ENCODE measurements at places on chromosomes 7 and 10. TPM values are rescaled to one million over a fixed set of nuclear protein-coding genes. Genes with fewer than 3 reads are reported as not detected.

The TAS2R4 gene
- 5.4 TPM for total RNA-seq

The FFAR4 gene
- total RNA-seq: not detected

The DNAJC1 gene
- 15.0 TPM for total RNA-seq

The CUBN gene
- 10.9 TPM for total RNA-seq

The PSAP gene
- 257 TPM for total RNA-seq

The CPXM2 gene
- not detected for total RNA-seq

The OGDHL gene
- not detected for total RNA-seq

Data from CD4-positive, alpha-beta memory T cell (primary cell).